ENCODE measurements at places on chromosomes 2 and 18.

DNA sequence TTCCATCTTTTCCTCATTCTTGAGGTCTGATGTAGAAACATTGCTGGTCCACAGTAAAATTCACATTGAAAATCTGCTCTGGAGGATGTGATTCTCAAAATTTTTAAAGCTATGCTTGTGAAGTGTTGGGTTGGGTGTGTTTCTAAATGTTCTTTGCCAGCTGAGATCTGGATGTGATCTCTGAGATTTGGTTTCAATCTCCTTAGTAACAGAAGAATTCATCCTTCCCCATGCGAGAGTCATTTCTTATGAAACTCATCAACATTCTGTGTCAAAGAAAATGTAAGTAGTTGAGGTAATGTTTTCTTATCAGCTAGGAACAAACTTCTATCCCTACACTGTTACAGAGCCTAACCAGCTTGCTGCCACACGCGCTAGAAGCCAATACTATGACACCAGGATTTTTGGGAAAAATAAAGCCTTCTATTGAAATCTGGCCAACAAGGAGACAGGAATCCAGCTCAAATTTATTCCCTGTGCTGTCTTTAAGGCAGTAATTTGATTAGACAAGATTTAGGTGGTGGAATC is 134.9 kb downstream of the PTH2R start:
- no peak for DNase-seq

- peak; percentile 20 for DNase-seq
Measured at GRCh38 chr2:219104107-219105035, 43.6 kb upstream of the IHH start.

DNA sequence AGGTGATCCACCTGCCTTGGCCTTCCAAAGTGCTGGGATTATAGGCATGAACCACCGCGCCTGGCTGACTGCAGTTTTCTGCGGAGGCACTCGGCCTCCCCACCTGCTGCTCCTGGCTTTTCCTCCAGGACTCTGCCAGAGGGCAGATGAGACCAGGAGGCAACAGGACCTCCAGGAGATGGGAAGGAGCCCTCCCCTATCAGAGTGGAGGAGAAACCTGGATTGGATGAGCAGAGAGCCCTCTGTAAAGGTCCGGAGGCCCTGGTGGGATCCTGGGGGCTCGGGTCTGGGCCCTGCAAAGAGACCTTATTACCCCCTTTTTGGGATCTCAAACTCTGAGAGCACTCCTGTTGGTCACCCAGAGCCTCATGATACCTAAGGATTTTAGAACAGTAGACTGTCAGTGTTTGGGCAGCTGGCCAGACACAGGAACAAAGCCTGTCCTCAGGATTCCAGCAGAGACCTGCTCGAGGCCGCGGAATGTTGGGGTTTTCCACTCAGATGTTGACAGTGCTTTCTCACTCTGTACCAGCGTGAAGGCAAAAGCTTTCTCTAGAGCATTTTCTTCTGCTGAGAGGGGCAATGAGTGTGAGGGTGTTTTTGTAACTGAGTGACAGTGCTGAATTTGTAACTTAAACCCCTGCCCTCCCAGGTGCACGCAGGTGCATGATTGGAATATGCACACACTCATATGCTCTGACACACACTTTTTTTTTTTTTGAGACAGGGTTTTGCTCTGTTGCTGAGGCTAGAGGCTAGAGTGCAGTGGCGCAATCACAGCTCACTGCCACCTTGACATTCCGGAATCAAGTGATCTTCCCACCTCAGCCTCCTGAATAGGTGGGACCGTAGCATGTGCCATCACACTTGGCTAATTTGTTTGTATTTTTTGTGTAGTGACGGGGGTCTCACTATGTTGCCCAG is 48.4 kb downstream of the NPPC start:
- peak; percentile 16 for DNase-seq

GRCh38 chr2:216519154-216519762 is 20.6 kb downstream of the RPL37A start:
- peak; percentile 81 for DNase-seq

GRCh38 chr2:241545523-241546473 is 12.7 kb upstream of the BOK start:
- DNase-seq, result no peak

DNA sequence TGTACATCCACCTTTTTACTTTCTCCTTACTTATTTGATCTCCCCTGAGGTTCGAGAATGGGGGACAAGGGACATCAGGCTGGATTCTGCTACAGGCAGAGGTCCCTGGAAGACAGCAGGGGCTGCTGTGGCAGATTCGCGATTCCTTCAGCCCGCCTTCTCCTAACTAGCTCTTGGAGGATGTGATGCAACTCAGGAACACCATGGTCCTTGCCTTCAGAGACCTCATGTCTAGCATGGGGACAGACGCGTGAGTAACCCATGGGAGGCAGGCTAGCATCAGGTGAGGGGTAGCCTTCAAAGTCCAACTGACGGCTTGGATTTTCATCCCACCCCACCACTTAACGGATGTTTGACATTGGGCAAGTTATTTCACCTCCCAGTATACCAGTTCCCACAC is 869 bp upstream of the TCF23 start:
- no peak for DNase-seq

DNA sequence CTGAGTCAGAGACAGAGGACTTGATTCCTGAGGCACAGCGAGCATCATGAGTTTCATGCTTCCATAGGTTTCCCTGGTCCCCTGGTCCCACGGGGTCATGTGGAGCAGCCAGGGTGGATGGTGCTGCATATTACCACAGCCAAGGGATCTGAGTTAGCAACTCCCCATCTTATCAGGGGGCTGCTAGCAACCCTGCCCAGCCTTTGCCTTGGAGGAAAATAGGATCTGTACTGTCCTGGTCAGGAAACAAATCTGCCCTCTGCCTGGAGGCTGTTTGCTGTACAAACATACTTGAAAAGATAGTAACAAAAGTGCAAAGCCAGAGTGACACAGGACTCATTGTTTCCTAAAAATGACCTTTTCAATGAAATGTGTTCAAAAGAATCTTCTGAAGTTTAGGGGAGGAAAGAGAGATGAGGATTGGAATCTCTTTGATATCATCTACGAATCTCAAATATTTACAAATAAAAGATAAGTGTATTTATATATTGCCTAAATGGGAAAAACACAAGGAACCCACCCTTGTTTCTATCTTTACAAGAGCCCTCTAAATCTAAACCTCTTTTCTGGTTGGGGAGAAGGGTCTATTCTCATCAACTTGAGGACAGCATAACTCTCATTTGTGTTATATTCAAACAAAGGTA is 194.8 kb downstream of the CD226 start:
- DNase-seq, result no peak

DNA sequence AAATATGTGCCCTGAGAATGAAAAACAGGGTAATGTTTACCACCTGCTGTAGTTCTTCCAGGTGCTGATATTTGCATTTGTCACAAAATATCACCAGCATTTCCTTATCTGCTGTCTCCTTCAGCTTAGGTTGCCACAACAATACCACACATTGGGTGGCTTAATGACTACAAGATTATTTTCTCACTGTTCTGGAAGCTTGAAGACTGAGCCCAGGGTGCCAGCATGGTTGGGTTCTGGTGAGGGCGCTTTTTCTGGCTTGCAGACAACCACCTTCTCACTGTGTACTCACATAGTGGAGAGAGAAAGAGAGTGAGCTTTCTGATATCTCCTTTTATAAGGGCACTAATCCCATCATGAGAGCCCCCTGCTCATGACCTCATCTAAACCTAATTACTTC is 407.5 kb upstream of the RGPD4 start:
- no peak for DNase-seq

- no peak for DNase-seq
Measured at GRCh38 chr18:13300029-13300428, 81.5 kb downstream of the LDLRAD4 start.

DNA sequence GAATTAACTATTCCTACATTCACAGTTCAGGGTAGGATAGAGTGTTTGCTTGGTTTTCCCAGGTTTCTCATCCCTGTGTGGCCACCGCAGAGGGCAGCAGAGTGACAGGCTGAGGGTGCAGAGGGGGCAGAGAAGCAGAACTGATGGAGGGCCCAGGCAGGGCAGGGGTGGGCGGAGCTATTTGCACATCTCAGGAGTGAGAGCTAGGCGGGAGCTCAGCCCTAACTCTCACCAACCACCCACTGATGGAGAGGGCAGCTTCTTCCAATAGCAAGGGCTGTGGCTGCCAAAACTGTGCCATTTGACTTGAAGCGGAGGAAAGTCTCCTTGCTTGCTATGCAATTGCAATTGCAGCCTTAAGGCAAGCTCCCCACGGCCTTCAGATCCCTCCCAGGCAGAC is 12.0 kb upstream of the DARS1 start:
- DNase-seq, result no peak

DNA sequence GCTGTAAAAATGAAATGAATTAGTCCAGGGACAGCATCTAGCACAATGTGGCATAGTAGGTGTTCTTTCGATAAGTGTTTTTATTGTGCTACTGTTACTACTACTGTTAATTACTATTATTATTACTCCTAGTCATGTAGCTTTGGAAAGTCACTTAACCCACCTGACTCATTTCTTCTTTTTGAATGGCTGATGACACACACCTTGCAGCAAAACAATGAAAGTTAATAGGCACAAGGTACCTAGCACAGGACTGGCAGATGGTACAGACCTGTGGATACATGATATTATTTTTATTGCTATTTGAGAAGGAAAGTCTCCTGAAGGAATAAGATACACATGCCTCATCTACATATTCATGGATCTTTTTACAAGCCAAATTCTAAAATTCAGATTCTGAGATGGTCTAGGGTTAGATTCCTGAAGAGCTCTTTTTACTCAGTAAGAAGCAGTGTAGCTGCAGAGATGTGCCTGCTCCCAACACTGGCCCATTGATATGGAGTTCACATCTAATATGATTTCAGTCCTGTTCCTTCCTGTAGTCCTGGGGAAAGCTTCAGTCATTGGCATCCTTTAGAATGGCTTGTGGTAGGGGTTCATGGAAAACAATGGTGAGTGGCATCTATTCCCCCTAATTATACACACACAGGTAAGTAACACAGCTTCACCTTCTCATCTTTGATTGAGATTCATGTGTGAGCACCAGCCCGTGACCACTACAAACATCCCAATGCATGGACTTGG is 7.9 kb upstream of the ERMN start:
- DNase-seq, result no peak

DNA sequence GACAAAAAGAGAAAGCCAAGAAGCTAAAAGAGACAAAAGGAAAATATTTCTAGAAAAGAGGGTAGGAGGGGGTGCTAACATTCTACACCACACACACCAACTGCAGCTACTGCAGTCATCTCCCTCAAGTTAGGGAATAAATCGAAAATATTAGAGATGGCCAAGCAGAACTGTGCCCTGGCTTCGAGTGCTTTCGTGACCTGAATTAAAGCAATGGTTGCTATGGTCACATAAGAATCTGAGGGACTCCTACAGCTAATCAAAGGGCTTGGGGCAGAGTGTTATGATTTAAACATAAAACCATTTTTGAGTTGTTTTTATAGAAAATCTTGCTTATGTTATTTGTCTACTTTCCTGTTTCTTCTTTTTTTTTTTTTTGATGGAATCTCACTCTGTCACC is 159.6 kb upstream of the HNRNPA3 start:
- peak; percentile 27 for DNase-seq

- no peak for DNase-seq
Measured at GRCh38 chr2:74325815-74326214, 17.4 kb downstream of the SLC4A5 start.

DNA sequence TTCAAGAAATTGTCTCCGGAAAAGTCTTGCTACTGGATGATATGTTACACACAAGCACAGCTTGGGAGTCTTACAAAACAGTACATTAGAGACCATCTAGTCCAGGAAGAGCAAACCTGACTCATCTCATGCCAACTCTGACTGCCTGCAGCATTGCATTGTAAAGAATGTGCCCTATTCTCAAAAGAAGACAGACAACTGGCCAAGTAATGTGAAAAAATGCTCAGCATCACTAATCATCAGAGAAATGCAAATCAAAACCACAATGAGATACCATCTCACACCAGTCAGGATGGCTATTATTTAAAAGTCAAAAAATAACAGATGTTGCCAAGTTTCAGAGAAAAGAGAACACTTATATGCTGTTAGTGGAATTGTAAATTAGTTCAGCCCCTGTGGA is 42.7 kb upstream of the GORASP2 start:
- peak; percentile 90 for DNase-seq

- peak; percentile 34 for DNase-seq
Measured at GRCh38 chr2:42888321-42889245, 96.2 kb upstream of the HAAO start.

Measured in fibroblast of skin of back (primary cell).